ENCODE measurements at places on chromosomes 3 and 15.

DNA sequence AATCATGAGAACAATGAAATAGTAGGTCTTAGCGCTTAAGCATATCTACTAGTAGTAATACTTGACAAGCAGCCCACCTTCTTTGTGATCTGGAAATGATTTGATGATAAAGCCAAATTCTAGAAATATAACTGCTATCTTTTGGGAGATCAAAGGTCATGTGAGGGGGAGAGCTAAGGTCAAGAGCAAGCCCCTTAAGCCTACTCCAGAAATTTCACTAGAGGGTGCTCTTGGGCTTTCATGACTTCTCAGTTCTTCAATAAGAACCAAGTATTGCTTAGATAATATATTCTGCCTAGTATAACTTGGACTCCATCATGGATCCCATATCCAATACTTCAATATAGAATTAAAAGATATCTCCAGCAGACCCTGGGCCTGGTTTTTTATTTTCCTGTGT is 319.6 kb downstream of the ZBTB20 start:
- no peak for DNase-seq

DNA sequence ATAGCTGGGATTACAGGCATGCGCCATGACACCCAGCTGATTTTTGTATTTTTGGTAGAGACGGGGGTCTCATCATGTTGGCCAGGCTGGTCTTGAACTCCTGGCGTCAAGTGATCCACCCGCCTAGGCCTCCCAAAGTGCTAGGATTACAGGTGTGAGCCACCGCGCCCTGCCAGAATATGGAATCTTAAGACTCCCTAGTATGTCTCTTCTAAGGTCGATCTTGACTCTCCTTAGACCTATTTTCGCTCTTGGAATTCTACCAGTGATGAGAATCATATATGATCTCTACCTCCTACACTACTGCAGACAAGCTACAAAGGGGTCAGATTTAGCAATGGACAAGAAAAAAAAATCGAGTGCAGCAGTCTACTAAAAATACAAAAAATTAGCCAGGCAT is 19.3 kb upstream of the EOGT start:
- no peak for DNase-seq

GRCh38 chr3:134485075-134485717 is 589 bp downstream of the ANAPC13 start:
- DNase-seq = no peak

DNA sequence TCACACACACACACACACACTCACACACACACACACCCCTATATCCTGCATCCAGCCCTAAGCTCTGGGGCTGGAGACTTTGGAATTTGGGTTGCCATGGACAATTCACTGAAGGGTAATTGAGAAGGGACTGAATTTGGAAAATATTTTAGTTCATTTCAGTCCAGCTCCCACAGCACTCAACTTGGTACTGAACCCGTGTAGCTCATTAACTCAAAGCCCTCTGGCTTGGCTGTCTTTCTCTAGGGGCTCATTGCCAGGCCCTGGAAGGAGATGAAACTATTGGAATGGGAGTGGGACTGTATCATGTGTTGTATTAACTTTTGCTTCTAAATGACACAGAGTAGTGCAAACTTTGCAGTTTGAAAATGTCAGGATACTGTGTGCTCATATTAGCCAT is 157.3 kb downstream of the EPHB1 start:
- no peak for DNase-seq

DNA sequence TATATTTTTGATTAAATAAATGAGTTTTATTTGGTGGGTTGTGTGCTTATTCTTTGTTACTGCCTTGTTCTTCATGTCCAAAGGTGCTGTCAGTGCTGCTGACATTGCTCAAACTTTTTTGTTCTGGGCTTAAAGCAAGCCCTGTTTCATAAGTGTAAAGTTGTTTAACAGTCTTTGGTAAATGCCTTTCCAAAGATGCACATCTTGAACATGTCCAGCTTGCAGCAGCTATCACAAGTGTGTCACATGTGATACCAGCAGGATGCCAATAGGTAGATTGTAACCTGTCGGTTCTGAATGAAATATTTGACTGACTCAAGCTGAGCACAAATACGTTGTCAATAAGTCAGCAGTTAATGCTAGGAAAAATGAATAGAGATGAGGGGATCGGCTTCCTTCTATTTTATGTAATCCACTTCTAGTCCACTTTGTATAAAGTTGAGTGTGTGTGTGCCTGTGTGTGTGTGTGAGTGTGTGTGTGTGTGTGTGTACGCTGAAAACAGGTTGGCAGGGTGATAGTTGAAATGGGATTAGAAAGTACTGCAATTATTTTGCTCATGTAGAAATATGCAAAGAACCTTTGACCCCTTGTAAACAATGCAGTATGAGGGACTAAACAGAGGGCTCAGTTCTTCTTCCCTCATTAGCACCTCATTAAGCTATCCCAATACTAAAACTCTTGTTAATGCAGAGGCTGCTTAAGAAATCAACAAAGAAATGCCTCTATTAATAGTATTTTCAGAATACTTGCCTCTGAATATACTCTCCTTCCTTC is 986.5 kb downstream of the TUSC7 start:
- DNase-seq = no peak

DNA sequence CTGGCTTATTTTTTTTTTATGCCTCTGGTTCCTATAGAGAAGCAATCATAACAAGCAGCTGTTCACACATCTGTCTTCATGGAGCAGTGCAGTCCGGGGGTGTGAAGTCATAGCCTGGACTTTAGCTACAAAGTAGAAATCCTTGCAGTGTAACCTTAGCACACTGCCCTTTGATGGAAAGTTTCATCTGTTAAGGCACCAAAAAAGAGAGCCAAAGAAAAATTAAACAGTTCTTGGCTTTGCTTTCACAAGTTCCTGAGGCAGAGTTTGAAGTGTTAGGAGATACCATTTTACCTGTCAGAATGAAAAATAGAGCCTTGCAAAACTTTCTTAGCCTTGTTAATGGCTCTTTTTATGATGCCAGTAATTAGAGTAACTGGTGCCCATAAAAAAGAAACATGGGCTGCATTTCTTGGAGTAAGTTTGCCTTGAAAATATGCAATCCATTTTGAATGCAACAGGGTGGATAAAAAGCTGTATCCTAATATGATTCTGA is 84.1 kb downstream of the PIK3R4 start:
- DNase-seq = no peak

DNA sequence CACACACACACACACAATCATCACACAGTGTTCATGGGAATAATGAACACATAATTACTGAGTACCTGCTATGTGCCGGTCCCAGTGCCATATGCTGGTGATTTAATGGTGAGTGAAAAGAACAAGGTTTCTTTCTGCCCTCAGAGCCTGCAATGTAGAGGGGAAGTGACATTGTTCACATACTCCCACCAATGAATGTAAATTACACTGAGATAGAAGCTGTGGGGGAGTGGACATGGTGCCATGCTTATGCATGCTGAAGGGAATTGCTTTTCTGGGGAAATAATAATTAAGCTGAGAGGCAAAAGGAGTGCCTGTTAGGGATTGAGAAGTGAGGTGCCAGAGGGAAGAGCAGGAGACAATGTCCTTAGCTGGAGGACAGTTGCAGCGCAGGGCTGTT is 175.1 kb downstream of the MFSD1 start:
- no peak for DNase-seq

- DNase-seq = no peak
Measured at GRCh38 chr15:40392986-40393948, 10.7 kb downstream of the KNSTRN start.

- DNase-seq = no peak
Measured at GRCh38 chr15:50358845-50359244, 3.8 kb upstream of the GABPB1 start.

DNA sequence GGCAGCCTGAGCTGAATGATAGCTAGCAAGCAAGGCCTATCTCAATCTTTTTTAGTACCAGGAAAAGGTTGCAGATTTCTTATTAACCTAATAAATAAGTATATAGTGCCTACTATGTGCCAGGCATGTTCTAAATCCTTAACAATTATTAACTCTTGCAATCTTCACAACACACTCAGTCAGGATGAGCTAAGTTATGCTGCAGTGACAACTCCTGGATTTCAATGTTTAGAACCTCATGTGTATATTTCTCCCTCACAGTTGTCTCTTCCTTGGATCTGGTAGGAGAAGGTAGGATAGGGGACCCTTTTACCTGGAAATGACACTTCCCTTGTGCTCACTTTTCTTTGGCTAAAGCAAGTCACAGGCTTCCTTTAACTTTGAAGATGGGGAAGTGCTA is 39.3 kb upstream of the MAGI1 start:
- no peak for DNase-seq

DNA sequence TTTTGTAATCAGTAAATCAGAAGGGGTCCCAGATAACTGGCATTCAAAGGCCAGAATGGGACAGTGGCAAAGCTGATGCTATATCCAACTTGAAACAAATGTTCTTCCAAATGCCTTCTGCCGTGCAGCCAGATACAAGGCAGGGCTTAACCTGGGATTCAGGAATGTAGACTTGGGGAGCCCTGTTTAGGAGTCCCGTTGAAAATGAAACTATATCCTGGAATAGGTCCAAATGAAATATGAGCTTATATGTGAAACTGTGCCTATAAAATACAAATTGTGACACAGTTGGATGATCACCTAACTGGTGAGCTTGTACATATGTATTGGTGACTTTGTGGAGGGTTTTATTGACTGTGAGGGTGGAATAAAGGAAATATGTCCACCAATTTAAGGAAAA is 28.7 kb downstream of the FRMD4B start:
- DNase-seq = no peak

GRCh38 chr15:80098341-80098740 is 38.9 kb downstream of the ZFAND6 start:
- DNase-seq = no peak

- DNase-seq = no peak
Measured at GRCh38 chr15:81469154-81469553, 95.1 kb upstream of the TMC3 start.

- no peak for DNase-seq
Measured at GRCh38 chr3:63430875-63431274, 152.8 kb downstream of the SYNPR start.

GRCh38 chr3:195764961-195765706 is 44.4 kb downstream of the MUC20 start:
- no peak for DNase-seq

- DNase-seq = no peak
Measured at GRCh38 chr3:59121346-59122144, 71.7 kb upstream of the CFAP20DC start.

DNA sequence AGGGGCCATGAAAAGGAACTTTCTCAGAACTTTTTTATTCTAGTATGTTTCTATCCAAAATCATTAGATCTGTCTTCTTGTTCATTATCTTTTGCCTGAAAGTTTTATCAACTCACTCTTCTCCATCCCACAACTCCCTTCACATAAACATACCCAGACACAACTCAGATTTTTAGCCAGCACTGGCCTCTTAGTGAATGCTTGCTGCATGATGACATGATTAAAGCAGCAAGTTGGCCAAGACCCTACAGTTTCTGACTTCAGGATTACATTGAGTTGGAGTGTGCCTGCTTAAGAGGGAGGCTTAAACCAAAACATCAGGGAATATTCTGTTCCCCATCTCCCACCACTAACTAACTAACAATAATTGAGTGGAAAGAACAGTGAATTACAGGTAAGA is 38.1 kb downstream of the PLSCR2 start:
- DNase-seq = no peak

Data from activated CD4-positive, alpha-beta T cell treated with anti-CD3 and anti-CD28 coated beads, Interleukin-2, amount 50 U/mL, for 24 hours (primary cell).